ENCODE measurements at places on chromosomes 4 and X. TPM values are rescaled to one million over a fixed set of nuclear protein-coding genes. Genes with fewer than 3 reads are reported as not detected.

The DGAT2L6 gene
- total RNA-seq: not detected

The EIF4E gene
- total RNA-seq: 273 TPM

The TMPRSS11F gene
- under 0.01 TPM for total RNA-seq

The ANOS1 gene
- total RNA-seq: 0.34 TPM

The NAP1L2 gene
- total RNA-seq: not detected

The SUPT20HL1 gene
- total RNA-seq: not detected

The IGSF1 gene
- not detected for total RNA-seq

The LRIT3 gene
- 0.36 TPM for total RNA-seq

The CT55 gene
- not detected for total RNA-seq

Data from melanocyte of skin (primary cell).